ENCODE measurements at places on chromosomes 4 and X.
A peak's percentile ranks its signal among the peaks of the same experiment; 100 is the strongest.

GRCh38 chr4:41358647-41359421 is 102.1 kb downstream of the UCHL1 start:
- DNase-seq: no peak

DNA sequence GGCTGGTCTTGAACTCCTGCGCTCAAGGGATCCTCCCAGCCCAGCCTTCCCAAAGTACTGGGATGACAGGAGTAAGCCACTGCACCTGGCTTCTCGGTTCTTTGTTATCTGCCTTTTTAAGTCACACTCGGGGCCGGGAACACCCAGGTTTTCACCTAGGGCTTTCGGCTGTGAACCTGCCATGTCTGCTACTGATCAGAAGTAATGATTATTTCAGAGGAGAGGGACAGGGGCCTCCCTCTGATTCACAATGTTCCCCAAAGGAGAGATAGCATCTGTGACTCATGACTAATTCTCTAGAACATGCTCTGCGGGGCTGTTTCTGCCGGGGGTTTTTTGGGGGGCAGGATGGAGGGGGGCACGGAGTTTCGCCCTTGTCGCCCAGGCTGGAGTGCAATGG is 26.9 kb downstream of the CRLF2 start:
- DNase-seq: no peak

DNA sequence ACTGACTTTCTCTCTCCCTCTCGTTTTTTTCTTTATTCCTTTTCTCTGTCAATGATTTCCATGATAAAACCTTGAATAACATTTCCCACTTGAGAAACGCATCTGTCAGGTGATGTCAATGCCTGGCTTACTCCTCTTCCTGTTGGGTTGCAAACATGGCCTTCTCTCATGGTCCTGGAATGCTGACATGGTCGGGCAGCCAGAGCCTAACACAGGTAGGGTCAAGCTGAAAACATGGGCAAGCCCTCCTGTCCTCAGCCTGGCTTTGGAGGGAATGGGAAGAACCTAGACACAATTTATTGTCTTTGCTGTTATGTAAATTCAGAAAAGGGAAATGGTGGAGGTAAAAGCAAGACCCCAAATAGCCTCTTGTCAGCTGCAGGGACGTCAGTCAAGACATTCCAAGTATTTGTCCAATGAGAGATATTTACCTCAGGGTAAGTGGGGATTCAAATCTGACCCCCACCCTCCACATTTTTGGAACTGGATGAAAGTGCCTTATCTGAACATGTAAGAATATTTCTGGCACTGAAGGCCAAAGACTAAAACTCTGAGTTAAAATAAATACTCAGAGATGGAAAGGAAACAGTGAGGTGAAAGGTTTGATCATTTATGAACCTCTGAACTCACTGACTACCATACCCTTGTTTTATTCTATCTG is 473.8 kb downstream of the SPRY1 start:
- no peak for DNase-seq

DNA sequence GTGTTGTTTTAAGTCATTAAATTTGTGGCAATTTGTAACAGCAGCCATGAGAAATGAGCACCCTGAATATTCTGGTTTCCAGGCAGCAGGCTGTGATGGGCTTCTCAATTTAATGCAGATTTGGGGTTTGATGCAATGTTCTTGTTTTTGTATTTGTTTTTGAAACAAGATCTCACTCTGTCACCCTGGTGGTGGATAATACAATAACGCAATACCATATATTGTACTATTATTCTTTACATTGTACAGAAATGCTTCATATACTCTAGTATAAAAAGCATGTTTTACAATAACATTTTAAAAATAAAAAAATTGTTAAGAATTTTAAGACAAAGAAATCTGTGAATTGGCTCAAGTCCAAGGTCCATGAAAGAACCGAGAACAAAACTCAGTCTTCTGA is 129.1 kb downstream of the USP46 start:
- DNase-seq: no peak

- DNase-seq: peak; percentile 3
Measured at GRCh38 chrX:105191878-105192277, 28.6 kb downstream of the TEX13A start.
